ENCODE measurements at places on chromosomes 3 and 15.

GRCh38 chr3:71684757-71685386 is 40.3 kb downstream of the EIF4E3 start:
- DNase-seq: no peak

- no peak for DNase-seq
Measured at GRCh38 chr15:34650177-34650576, 66.7 kb upstream of the GOLGA8B start.

DNA sequence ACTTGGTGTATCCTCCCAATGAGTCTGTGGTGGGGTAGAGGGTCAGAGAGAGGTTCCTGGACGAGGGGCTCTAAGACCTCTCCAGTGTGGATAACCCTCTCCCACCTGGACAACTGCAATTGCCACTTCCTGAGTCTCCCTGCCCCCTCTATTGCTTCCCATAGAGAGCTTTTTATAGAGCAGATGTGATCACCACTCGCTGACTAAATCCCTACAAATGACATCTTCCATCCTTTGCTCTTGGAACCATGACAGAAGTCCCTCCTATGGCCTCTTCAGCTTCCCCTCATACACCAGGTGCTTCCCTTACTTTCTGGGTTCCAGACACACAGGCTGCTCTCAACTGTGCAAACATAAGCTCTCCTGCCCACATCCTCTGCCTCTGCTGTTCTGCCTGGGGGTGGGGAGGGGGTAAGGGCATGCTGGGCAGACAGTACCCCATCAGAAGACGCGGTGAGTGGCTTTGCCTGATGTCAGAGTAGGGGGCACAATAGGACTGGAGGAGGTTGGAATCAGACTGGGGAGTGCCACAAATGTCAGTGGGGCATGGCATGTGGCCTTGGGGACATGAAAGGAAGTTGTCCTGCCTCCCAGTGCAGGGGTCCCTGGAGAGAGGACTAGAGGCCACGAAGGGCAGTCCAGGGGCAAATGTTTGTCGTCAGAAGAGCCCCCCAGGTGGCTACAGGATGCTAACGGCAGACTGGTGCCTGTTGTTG is 15.2 kb downstream of the ITIH3 start:
- DNase-seq: no peak

DNA sequence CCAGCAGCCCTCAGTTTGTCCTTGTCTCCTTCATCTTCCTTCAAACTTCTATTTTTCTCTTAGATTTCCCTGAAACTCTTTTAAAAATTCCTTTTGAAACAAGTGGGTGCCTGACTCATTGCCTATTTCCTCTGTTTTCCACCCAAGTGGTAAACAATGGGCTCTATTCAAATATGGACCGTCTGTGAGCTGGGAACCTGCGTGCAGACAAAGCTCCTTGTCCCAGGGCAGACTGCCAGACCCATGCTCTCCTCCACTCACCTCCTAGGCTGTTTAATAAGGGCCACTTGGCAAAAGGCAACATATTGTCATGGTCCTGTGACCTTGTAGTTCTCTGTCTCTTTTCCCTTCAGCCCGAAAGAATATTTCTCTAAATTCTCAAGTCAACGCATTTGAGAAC is 332.7 kb upstream of the THBS1 start:
- no peak for DNase-seq

DNA sequence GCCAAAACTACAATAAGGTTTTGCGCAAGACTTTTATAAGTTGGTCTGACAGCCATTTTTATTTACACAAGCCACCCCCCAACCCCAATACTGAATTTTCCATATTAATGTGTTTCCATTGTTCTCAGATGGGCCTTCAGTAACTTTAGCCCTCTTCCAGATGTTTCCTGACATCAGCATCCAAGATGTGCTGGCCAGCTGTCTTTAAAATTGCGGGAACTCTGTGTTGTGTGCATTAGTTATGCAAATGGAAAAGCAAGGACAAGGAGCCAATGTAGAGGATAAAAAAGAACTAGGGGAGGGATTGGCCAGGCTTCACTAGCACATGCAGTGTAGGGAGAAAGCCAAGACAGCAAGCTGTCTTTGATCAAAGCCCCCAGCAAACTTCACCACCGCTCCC is 45.4 kb downstream of the COMMD2 start:
- no peak for DNase-seq

Measured in right atrium auricular region (tissue), 2 donors.